ENCODE measurements at places on chromosomes 1 and 21.
A peak's percentile ranks its signal among the peaks of the same experiment; 100 is the strongest.

GRCh38 chr1:231936983-231937775 is 310.6 kb downstream of the DISC1 start:
- no peak for DNase-seq

DNA sequence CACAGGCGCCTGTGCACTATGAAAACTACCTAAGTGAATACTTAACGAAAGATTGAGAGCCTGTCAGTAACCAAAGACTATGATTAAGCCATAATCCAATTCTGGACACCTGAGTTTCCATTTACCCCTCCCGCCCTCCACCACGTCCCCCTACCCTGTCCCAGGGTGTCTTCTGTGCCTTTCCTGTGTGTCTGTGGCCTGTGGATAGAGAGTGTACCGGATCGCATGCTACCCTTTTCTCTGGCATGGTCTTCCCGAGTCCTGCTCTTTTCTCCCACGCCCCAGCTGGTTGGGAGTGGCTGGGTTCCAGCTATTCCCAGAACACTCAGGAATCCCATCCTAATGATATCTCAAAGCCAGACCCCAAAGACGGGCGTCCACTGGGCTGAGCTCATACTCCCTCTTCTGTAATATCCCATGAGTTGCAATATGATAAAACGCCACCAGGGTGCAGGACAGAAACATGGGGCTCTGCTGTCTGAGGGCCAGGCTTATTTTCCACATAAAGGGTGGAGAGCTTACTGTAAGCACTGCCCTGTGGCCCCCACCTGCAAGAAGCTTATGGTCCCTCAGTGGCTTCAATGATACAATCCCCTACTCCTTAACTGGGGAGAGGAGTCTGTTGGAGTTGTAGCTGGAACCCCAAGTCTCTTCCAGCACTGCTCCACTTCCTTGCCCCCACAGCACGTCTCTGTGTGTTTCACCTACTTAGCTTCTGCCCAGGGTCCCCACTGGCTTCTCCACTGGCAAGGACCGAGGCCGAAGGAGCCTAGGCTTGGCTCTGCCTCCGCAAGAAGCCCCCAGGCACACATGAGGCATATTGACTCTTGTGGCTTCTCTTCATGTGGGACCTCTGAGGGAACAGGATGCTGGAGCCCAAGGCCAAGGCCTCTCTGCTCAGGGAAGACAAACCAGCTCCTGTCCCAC is 17.6 kb upstream of the ALX3 start:
- peak; percentile 82 for DNase-seq

DNA sequence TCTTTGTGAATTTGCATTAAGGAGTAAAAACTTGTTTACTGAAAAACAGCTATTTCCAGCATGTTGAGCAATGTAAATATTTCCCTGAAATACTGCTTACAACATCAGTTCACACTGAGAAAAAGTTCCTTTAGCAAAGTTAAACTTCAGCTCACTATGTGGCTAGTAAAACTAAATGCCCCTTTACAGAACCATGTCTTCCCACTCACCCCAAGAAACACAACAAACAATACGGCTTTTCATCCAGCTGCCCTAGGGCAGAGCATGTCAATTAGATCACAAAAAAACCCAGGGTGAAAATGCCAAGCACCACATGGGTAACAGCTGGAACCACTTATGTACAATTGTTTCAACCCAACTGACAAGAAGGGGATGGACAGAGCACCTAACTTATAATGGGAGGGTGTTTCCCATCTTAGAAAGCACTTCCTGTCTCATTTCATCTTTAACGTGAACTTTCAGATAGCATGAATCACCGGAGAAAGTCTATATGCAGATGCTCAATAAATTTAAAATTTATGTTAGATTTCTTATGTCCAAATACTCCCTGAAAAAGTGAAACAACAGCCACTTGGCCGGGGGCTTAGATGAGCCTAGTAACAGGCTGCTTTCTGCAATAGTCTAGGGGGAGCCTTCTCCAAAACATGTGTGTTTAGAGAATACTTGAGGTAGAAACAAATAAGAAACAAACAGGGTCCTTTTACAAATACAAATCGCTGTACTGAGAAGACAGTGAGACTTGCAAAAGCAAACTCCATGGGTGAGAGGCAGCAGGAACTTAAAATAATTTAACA is 6.6 kb downstream of the NID1 start:
- no peak for DNase-seq

- peak; percentile 6 for DNase-seq
Observed at GRCh38 chr1:20936216-20936615, 149.1 kb upstream of the HP1BP3 start.
